ENCODE measurements at places on chromosomes 13 and 19.
A peak's percentile ranks its signal among the peaks of the same experiment; 100 is the strongest.

DNA sequence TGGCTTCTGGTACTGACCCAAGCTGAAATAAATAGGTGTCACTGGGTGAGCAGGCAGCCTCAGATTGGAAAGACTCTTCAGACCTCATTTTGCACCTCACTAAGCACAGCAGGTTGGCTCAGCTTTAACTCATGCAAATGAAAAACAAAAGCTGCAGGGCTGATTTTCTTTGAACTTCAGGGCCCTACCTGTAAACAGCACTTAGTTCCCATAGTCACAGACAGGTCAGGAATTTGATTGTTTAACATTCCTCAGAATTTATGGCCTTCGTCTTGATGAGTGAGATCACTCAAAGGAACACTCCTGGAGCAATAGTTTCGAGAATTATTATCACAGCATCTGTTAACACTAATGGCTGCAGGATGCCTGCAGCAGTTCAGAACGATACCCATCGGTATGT, 718.5 kb downstream of the EFNB2 start:
- no peak for DNase-seq

GRCh38 chr13:66665991-66666390, 564.1 kb downstream of the PCDH9 start:
- peak; percentile 79 for DNase-seq

- DNase-seq = no peak
These were observed 98.3 kb upstream of the UQCRFS1 start for GRCh38 chr19:29311191-29311790.

DNA sequence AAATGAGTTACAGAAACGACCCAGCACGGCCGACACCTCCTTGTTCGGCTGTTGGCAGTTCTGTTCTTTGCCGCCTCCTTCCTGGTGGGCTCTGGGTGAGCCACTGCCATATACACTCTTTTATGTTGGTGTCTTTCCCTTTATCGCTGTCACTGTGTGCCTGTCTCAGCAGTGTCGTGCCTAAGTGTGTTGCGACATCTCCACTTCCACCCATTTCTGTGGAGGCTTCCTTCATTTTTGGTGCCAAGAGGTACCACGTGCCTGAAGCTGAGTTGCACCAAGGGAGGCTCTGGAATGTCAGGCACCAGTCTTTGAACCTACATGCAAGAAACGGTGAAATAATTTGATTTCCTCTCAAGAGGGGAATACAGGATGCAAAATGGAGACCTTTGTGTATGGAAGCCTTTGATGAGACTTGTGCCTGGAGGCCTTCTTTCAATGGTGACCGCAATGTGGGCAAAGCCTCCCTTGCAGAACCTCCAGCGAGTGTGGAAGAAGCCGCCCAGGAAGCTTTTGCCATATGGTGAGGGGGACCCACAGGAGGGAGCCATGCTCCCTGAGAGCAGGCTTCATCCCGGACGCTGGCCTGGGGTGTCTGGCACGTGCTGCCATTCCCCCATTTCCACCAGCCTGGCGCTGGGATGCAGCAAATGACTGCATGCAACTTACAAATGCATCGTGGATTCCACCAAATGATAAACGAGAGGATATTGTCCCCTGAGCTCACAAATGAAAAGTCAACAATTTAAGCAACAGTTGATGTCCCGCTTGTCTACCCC, 136.2 kb downstream of the TEX29 start:
- DNase-seq = no peak

DNA sequence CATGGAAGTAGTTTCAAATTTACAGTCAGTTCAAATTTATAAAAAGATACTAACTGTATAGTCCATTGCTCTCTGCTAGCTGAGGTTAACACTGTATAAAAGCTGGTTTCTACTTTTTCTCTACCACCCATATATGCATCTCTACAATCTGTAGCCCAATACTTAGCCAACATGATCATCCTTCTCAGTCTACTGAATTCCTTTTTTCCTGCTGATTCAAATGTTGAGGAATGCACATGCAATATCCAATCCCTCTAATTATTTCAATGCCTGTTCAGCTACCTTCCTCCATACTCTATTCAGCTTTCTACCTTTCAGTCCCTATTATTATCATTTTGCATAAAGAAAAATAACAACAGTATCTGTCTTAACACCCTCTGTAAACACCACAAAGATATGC, 15.6 kb downstream of the KPNA3 start:
- no peak for DNase-seq

DNA sequence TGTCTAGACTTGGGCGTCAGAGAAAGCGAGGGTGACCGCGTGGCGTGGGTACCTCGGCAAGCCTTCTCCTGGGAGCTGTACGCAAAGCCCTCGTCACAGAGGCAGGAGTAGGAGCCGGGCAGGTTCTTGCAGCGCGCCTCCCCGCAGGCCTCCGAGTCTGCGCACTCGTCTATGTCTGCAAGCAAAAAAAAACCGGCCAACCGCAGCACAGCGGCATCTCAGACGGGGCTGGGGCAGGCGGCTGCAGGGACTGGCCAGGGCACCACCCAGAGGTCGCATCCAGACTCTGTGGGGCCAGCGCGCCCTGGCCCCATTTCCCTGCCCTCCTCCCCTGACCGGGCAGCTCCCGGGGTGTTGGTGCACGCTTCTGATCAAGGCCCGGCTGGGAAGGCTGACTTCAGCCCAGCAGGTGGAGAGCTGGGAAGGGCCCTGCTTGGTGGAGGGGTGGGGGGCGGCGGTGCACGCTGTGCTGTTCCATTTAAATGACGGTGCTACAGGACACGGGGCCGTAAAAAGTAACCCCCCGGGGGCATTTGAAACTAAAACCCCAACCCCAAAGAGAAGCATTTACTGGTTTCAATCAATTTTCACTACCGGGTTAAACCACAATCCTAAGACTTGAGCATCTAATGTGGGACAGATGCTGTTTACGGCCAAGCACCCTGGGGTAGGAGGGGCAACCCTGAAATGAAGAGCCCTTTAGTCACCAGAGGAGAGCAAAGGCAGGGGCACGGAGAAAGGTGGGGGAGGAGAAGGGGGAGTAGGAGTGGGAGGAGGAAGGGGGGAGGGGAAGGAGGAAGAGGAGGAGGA, 28.2 kb downstream of the GAS6 start:
- DNase-seq = no peak

GRCh38 chr13:76473552-76474134, 412.6 kb downstream of the KCTD12 start:
- peak; percentile 79 for DNase-seq

DNA sequence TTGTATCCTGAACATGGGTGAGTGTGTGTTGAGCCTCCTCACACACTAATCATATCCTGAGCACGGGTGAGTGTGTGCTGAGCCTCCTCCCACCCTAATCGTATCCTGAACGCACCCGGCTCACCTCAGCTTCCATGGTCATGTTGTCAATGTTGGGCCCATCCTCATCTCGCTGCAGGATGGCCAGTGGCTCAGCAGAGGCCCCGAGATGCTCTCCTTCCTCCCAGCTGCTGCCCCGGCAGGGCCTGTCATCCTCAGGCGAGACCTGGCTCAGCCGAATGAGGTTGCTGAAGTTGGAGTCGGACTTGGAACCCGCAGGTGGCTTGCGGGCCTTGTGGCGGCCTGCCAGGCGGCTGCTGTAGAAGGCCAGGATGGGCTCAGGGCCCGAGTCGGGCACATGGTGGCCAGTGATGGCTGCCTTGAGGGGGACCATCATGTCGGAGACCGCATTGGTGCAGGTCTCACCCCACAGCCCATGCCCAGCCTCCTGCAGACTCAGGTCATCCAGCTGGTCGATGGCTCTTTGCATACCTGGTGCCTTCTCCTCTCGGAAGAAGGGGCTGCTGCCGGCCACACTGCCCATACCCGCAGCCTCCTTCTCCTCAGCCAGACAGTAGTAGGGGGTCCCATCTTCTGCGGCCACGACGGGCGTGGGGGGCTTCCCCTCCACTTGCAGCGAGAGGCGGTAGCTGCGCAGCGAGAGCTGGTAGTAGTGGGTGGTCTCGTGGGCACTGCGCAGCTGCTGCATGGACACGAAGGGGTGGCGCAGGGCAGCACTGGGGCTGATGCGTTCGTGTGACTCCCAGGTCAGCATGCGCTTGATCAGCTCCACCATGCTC, 9.6 kb downstream of the HIPK4 start:
- DNase-seq = no peak

- no peak for DNase-seq
These were observed 97.0 kb upstream of the ZNF98 start for GRCh38 chr19:22519152-22519551.

- DNase-seq = no peak
These were observed 50.7 kb downstream of the ZNF723 start for GRCh38 chr19:22882797-22883196.

DNA sequence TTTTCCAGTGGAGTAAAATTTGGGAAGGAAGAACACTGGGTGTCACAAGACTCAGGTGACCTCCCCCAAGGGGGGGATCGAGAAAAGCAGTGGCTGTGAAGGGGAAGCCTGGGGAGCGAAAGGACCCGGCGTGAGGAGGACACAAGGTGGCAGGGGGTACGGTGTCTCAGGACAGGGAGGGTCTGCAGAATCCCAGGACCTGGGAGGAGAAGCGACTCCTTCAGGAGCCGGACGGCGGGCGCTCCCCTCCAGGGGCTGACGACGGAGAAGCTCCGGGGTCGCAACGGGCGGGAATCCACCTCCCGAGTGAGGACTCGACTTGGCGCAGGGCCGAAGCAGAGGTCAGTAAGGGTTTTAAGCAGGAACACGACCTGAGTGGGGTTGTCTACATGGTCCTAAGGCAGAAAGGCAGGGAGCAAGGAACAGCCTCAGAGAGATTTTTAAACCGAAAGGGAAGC, 529 bp downstream of the ZNF836 start:
- peak; percentile 56 for DNase-seq

DNA sequence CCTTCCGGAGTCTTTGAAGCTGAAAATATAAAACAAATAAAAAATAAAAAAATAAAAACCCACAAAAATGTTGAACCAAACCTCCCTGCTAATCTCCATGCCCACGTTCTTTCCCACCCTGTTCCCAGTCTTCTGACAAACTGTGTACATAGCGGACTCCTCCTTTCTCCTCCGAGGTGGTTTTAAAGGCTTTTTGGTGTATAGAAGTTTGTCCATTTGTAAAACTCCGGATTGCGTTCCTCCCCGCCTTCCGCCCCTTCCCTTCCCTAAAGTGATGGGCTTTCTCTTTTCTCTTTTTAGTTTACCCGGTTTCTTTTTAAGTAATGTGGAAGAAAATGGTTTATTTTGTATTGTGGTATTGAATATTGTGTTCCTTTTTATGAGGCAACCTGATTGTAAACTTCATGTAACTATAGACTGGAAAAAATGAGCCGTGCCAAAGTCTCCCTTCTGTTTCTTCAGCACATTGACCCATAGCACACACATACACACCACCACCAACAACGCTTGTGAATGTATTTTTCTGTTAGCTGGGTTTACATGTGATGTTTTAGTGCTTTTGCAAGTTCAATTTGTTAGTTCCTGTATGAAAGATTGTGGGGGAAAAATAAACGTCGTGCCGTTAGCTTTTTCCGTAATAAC, 4.4 kb downstream of the ZIC2 start:
- DNase-seq = peak; percentile 31

DNA sequence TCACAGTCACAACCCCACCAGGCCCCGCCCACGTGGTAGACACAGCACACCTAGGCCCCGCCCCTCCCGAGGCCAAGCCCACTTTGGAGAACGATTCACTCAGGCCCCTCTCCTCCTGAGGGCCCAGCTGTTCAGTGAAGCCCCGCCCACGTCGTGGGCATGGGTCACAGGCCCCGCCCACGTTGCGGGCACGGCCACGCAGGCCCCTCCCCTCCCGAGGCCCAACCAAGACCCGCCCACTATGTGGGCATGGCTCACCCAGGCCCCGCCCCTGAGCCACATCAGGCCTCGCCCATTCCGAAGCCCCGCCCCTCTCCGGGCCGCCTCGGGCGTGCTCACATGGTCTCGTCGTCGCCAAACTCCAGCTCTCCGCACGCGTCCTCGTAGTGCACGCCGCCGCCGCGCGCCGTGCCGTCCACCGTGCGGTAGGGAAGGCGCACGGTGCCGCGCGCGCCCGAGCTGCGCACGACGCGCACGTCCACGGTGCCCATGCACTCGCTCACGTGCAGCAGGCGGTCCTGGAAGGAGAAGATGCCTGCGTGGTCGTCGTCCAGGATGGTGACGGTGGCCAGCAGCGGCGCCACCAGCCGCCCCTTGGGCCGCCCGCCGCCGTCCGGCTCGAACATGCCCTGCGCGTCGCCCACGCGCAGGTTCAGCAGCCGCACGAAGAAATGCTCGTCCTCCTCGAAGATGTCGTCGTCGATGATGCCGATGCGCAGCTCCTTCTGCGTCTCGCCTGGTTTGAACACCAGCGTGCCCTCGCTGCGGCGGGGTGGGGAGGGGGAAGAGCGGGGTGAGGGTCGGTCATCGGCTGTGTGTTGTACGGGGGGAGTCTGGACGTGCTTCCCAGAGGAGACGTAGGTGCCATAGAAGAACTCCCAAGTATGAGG, 24.0 kb downstream of the SLC8A2 start:
- peak; percentile 95 for DNase-seq

DNA sequence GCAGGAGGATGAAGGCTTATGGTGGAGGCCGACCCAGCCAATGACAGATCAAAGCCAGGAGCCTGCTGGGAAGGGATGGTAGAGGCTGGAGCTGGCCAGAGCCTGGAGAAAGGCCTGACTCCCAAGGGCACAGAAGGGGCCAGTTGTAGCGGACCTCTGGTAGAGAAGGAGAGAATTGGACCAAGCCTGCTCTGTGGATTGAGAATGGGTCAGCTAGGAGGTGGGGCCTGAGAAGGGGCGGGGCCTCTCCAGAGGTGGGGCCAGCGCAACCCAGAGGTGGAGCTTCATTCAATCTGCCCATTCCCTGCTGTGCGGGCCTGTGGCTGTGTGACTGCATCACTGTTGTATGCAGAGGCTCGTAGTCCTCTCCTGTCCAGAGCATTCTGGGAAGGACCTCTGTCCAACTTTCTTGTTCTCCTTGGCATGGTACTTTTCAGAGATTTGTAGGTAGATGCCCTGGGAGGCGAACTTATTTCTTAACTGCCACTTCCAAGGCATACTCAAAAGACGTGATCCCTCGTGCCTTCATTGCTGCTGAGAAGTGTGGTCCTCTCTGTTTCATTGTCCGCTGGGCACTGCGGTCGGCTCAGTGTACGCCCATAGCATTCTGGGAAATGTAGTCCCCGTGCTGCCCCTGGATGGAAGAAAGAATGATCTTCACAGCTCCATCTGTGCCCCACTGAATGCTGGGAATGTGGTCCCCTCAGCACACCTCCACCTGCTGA, 6.7 kb downstream of the GRIN2D start:
- DNase-seq = peak; percentile 76

DNA sequence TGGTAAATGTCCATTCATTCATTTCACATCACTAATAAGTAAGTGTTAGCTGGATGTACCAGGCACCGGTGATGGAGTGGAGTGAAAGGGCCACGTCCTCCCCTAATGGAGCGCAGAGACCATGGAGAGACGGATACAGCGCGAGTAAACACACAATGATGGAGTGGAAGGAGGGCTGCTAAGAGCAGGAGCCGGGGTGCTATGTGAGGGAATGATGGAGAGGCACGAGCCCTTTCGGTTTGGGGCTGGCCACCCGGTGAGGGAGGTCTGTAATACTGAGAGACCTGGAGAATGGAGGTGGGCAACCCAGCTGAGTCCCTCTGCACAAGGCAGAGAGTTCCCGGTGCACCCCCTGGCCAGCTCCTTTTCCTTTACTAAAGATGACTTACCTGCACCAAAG, 53.7 kb downstream of the PEPD start:
- no peak for DNase-seq
